SHP77 (cell line): ENCODE measurements at places on chromosomes 6 and 20.

DNA sequence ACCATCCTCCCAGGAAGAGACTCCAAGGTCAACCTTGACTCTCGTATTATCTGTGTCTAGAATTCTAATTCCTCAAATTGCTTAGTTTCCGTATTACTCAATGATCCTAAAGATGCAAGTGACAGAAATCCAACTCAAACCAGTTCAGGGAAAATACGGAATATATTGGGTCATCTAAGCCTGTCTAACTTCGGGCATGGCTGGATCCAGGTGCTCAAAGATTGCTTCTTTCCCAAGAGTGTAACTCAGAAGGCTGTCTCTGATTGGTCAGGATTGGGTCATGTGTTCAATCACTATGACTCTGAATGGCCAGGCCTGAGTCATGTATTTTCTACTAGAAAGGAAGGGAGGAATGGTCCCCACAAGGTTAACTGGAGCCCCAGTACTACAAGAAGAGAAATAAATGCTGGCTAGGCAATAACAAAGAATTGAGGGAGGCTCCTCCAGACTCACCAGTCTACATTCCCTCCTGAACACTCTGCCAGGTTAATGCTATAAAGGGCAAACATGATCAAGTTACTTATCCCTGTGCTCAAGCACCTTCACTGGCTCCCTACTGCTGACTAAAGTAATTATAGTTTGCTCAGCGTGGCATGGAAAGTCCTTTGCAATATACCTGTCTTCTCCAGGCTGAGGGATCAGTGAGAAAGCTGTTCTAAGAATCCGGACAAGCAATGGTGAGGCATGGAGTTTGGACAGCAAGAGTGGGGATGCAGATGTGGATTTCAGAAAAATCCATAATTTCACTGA is 15.4 kb upstream of the PREX1 start:
- DNase-seq, result no peak

GRCh38 chr20:9276966-9277468 is 208.1 kb downstream of the PLCB4 start:
- DNase-seq, result no peak

DNA sequence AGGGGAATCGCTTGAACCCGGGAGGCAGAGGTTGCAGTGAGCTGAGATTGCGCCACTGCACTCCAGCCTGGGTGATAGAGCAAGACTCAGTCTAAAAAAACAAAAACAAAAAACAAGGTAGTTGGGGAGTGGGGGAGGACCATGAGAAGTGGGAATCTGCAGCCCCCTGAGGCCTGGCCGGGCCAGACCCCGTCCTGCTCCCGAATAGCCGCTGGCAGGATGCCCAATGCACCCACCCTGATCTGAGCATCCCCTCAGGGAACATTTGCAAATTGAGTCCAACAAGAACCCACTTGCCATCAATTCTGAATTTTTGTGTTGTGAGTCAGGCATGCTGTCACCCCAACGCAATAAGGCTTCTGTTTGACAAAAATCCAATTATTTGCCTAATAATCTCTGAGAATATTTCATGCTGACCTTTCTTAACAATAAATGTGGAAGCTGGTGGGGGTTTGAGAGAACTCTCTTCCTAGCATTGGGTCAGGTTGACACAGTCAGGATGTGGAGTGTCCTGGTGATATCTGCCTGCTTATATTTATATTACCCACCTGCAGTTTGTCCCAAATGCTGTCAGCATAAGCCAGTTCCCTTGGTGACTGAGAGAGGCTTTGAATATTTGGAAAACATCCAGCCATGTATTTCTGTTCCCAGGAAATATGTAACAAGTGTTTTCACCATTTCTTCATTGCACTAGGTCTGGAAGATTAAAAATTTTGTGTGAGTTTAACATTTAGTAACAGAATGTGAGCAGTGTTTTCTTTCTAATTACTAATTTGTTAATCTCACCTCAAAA is 28.4 kb upstream of the FRMD1 start:
- DNase-seq, result no peak

DNA sequence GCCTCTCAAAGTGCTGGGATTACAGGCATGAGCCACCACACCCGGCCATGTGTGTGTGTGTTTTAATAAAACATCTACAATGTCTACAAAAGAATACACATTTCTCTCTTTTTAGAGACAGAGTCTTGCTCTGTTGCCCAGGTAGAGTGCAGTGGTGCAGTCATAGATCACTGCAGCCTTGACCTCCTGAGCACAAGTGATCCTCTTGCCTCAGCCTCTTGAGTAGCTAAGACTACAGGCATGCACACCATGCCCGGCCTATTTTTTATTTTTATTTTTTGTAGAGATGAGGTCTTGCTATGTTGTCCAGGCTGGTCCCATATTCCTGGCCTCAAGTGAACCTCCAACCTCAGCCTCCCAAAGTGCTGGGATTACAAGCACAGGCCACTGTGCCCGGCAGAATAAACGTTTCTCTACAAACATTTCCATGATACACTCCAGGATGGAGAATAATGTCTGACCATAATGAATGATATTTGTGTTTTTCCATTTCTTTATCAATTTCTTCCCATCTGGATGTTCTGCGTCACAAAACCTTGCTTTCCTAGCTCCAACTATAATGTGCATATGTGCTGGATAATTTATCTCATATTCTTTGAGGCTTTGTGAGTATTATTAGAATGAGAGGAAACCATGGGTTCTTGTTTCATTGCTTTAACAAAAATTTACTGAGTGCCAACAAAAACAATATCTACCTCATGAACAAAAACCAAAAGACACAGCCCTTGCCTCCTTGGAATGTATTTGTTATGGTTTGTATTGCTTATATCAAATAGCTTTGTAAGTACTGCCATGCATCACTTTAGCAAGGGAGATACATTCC is 28.6 kb upstream of the CCN2 start:
- DNase-seq, result no peak

DNA sequence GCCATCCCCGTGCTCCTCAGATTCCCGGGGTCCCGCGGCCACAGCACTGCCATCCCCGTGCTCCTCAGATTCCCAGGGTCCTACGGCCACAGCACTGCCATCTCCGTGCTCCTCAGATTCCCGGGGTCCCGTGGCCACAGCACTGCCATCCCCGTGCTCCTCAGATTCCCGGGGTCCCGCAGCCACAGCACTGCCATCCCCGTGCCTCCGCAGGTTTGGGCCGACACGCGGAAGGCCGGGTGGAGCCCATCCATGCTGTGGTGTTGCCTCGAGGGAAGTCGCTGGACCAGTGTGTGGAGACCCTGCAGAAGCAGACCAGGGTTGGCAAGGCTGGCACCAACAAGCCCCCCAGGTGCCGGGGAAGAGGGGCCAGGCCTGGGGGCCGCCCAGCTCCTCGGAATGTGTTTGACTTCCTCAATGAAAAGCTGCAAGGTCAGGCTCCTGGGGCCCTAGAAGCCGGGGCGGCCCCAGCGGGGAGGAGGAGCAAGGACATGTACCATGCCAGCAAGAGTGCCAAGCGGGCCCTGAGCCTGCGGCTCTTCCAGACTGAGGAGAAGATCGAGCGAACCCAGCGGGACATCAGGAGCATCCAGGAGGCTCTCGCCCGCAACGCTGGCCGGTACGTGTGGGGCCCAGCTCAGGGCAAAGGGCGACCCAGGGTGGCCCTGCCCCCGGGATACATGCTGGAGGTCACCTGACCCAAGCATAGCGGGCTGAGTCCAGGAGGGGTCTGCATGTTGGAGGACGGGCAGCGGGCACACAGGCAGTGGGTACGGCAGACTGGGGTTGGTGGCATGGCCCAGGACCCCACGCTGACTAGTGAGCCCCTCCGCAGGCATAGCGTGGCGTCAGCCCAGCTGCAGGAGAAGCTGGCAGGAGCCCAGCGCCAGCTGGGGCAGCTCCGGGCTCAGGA is 1.3 kb upstream of the LIME1 start:
- DNase-seq, result no peak

DNA sequence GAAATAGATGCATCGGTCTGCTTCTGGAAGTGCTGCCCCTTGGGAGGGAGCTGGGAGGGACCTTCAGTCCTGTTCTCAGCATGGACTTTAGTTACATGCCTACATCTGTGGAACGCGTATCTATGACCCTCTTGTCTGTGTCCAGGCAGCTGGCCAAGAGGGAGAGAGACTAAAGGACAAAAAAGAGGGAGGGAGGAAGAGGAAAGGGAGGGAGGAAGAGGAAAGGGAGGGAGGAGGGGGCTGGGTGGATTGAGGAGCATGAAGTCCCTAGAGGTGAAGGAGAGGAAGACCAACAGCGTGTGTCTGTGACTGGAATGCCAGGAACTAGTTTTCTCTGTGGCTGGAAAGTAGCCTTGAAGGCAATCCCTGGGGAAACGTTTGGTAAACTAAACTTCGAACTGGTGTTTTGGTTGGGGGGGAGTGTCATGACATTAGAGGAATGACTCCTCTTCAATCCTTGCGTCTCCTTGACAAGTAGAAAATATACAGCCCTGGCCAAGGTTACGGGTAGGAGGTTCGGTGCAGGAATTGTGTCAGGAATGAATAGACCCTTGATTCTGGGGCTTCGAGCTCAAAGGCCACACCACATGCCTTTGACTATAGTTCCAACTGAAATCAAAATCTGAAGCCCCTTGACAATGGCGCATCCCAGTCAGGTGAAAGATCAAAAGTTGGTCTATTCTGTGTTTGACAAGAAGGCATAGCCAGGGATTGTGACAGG is 52.0 kb upstream of the PLEKHG1 start:
- no peak for DNase-seq

DNA sequence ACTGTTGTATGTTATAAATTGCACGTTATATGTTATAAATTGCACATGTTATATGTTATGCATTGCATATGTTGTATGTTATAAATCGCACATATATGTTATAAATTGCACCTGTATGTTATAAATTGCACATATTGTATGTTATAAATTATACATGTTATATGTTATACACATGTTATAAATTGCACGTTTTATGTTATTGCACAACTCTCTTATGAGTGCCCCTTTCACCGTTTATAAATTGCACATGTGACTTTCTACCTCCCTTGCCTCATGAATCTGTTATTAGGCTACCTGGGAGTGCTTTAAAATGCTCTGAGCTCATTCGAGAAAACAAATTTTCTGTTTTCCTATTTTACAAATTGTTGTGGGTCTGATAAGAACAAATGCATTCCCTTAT is 84.1 kb downstream of the RNF182 start:
- no peak for DNase-seq

- DNase-seq, result no peak
These were observed 1339.4 kb downstream of the GRIK2 start for GRCh38 chr6:102732898-102733297.

- DNase-seq, result no peak
These were observed 174.8 kb upstream of the ARG1 start for GRCh38 chr6:131398176-131398575.

- no peak for DNase-seq
These were observed 33.8 kb downstream of the SERPINB6 start for GRCh38 chr6:2937627-2938003.

- DNase-seq, result no peak
These were observed 27.7 kb upstream of the EDN1 start for GRCh38 chr6:12262236-12263061.

DNA sequence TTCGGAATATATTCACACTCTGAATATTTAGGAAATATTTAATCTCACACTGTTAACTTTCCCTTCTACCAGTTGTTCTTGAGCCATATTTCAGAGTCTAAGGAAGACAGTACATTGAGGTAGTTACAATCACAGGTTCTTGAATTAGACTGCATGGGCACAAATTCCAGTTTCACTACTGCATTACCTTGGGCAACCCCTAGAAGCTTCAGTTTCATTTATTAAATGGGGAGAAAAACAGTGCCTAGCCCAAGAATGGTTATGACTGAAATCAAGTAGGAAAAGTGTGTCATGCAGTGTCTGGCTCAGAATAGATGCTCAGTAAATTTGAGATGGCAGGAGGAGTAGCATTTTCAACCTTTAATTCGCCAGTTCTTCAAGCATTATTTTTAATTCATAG is 124.5 kb upstream of the SAMD5 start:
- no peak for DNase-seq

DNA sequence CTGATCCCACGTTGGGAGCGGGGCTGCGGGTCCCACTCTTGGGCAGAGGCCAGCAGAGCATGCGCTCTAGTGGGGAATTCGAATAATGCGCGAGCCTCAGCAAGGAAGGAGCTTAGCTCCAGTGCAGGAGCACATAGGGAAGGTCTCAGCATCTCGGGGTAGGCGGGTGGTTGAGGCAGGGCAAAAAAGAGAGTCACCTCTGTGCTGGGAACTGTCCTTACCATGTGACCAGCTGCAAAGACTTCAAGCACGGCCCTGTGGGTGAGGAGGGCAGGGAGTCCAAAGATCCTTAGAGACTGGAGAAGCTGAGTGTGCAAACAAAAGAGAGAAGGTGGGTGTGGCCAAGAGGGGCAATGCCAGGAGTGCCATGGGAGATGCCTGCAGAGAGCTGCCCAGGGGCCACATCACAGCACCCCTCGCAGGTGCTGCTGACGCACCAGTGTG is 79.2 kb upstream of the CD93 start:
- DNase-seq, result no peak

- no peak for DNase-seq
These were observed 208.1 kb downstream of the TINAG start for GRCh38 chr6:54516321-54516720.

- DNase-seq, result no peak
These were observed 97.2 kb upstream of the MAP7 start for GRCh38 chr6:136647363-136647852.

GRCh38 chr6:167129562-167129961 is 6.7 kb downstream of the CCR6 start:
- DNase-seq, result no peak

DNA sequence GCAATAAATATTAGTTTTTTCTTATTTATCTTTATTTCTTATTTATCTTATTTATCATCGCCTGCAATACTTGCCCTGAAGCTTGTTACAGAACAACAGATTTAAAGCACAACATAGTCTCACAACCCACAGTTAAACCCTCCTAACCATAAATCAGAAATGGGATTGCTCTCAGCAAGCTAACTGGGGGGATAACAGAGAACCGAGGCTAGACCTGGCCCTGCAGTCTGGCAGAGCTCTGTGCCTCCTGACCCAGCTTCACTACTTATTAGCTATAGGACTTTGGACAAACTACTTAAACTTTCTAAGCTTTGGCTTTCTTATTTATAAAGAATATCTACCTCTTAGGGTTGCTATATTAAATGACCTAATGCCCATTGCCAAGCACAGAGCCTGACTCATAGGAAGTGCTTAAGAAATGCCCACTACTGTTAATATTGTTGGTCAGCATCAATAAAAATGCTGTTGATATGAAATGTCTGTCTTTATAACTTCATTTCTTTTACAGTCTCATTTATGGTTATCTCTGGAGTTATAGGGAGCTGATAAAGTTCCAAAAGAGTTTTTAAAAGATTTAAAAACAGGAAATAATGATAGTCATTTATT is 87.9 kb upstream of the BEND6 start:
- DNase-seq, result no peak

- DNase-seq, result no peak
These were observed 37.8 kb upstream of the NHSL1 start for GRCh38 chr6:138537106-138537505.

GRCh38 chr6:47859175-47859574 is 77.3 kb downstream of the OPN5 start:
- DNase-seq, result no peak

DNA sequence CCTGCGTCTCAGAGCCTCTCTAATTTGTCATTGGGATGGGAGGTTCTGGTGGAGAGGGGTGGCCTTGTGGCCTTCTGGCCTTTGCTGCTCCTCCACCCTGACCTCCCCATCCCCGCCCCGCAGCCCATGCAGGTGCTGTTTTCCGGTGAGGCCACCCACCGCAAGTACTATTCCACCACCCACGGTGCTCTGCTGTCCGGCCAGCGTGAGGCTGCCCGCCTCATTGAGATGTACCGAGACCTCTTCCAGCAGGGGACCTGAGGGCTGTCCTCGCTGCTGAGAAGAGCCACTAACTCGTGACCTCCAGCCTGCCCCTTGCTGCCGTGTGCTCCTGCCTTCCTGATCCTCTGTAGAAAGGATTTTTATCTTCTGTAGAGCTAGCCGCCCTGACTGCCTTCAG is 171.8 kb upstream of the RNF24 start:
- DNase-seq, result no peak
